Kidney epithelial cell (primary cell): ENCODE measurements at places on chromosomes 3 and 15. TPM values are rescaled to one million over a fixed set of nuclear protein-coding genes. Genes with fewer than 3 reads are reported as not detected.

Gene TTLL13
- total RNA-seq, result 0.41 TPM in 1 of 2 replicates, not detected in the other

- DNase-seq, result no peak
Observed at GRCh38 chr3:89260721-89261120, 153.3 kb downstream of the EPHA3 start.

- DNase-seq, result peak; percentile 34
Observed at GRCh38 chr3:53842436-53843194, 3.6 kb downstream of the CHDH start.

- DNase-seq, result no peak
Observed at GRCh38 chr15:33045066-33045810, 149.3 kb downstream of the FMN1 start.

Gene GHRL
- total RNA-seq, result not detected in 2 replicates

Gene STAC
- total RNA-seq, result 15.3 and 17.5 TPM in 2 replicates

- DNase-seq, result no peak
Observed at GRCh38 chr3:153396581-153396980, 234.6 kb downstream of the RAP2B start.

DNA sequence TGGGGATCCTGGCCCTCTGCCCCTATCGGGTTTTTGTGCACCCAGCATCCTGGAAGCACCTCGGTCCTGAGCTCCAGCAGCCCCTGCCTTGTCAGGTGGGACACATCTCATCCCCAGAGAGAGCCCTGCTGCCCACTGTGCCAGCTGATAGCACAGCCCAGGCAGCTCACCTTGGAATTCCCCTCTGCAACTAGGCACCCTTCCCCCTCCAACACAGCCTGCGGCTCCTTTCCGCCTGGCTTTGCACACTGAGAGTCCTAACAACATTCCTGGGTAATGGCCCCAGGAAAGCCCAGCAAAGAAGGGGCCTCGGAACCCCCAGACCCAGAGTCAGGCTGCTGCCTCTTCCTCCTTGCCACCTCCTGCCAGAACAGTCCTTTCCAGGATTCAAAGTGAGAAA, 5.9 kb downstream of the HCN4 start:
- DNase-seq, result no peak

- DNase-seq, result no peak
Observed at GRCh38 chr3:83913381-83913780, 1045.4 kb upstream of the CADM2 start.

DNA sequence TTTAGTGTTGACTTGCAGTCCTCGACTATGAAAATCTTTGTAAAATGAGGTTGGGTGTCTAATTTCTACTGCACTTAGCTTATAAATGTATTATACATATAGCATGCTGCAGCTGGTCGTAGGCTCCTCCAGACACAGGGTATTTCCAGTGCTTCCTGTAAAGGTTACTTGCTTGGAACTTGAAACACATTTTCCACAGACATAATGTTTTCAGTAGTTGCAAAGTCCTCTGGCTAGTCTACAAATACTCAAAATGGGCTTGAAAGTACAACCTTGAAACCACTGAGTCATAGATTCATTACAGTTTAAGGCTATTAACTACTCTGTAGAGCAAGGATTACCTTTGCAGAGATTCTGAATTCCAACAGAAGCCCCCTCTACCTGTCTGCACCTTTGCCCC, 464.1 kb downstream of the RAP2B start:
- no peak for DNase-seq

DNA sequence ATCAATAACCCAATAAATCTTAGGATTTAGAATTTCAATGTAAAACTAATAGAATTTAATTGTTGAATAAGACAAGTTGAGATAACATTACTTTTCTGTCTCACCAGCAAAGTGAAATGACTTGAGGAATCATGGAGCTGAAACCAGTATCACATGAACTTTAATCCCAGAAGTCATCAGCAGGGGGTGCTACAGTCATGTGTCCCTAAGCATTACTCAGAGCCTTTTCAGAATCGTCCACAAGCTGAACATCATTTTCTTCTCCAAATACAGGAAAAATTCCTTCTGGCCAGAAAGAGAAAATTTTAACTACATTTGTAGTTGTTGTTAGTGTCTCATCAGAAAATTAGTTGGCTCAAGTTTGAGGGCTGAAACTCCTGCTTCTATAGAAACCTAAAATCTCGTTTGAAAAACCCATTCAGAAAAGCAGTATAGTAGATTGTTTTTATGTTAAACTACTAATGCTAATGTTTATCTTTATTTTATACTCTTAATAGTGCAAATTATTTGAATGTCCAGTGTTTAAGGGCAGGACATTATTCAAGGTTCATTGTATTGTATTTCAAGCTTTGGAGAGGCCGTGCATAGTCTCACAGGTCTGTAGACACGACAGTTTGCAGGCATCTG, 384.1 kb downstream of the PLOD2 start:
- peak; percentile 16 for DNase-seq

DNA sequence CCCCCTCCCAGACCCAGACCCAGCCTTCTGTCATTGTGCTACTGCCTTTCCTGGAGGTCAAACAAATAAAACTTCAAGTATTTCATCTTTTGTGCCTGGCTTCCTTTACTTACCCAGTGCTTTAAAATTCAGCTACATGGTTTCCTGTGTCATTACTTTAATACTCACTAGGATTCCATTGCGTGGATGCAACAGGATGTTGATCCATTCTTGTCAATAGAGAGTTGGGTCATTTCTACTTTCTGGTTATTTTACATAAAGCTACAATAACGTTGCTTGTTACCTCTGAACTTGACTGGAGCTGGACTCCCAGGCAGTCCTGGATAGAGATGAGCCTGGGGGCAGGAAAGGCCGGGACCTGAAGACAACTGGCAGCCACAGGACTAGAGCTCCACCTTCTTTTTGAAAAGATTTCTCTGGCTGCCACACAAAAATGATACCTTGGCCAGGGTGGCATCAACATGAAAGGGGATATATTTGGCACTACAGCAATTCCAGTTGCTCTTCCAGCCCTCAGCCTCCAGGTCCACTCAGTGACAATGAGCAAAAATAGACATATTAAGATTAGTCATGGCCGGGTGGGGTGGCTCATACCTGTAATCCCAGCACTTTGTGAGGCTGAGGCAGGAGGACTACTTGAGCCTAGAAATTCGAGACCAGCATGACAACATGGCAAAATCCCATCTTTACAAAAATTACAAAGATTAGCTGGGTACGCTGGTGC, 23.3 kb upstream of the HEG1 start:
- no peak for DNase-seq

DNA sequence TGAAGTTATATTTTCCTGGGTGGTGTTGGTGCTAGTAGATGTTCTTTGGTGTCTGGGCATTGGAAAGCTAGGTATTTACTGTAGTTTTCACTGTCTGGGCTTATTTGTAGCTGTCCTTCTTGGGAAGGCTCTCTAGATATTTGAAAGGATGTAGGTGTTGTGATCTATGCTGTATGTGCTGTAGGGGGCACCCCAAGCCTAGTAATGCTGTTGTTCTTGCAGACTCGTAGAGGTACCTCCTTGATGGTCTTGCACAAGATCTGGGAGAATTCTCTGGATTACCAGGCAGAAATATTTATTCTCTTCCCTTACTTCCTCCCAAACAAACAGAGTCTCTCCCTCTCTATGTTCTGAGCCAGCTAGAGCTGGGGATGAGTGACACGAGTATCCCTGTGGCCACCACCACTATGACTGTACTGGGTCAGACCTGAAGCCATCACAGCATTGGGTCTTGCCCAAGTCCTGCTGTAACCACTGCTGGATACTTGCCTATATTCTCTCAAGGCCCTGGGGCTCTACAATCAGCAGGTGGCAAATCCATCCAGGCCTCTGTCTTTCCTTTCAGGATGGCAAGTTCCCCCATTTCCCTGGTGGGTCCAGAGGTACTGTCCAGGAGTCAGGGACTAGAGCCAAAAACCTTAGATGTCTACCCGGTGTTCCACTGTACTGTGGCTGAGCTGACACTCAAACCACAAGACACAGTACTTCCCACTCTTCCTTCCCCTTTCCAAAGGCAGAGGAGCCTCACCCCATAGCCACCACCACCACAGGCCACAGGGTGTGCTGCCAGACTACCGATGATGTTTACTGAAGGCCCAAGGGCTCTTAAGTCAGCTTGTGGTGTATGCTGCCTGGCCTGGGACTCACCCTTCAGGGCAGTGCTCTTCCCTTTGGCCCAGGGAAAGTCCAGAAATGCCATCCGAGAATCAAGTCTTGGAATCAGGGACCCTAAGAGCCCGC, 195.2 kb upstream of the DPPA4 start:
- DNase-seq, result no peak

Gene CHRD
- total RNA-seq, result under 0.01 and 1.0 TPM in 2 replicates

Gene CCR9
- total RNA-seq, result not detected in 2 replicates

GRCh38 chr15:68314563-68314962, 37.0 kb downstream of the FEM1B start:
- DNase-seq, result no peak

GRCh38 chr15:38414357-38414756, 39.6 kb upstream of the FAM98B start:
- no peak for DNase-seq

DNA sequence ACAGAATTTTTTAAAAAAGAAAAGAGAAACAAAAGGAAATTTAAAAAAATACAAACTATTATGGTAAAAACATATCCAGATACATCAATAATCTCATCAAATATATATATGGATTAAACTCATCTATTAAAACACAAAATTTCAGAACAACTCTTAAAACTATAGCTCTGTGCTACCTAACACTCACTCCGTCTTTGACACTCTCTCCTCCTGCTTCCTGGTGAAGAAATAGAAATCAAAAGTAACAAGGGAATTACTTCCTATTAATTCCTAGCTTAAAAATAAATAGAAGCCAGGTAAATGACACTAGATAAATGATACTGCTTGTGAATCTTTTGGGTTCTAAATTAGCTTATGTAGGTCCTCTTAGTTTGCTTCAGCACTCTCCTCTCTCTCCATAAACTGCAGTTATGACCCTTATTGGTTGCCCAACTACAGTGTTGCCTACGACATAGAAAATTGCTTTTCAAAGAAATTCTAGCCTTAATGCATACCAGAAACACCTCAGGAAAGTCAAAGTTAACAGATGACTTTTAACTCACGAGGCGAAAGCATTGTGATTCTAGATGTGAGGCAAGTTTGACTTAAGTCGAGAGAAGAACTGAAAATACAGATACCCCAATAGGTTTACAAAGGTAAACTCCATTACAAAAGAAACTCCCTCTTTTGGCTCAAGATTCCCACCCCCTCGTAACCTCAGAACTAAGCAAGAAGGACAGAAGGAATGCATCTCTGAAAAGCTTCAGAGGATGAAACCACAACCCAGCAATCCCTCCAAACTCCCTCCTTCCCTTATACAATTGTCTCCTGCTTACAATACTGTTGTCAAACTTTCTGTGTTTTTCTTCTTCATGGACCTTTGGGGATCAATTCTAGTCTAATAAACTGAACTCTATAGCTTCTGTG, 394.7 kb downstream of the FGF12 start:
- DNase-seq, result no peak

GRCh38 chr3:139538733-139539132, 809 bp downstream of the RBP1 start:
- DNase-seq, result no peak

DNA sequence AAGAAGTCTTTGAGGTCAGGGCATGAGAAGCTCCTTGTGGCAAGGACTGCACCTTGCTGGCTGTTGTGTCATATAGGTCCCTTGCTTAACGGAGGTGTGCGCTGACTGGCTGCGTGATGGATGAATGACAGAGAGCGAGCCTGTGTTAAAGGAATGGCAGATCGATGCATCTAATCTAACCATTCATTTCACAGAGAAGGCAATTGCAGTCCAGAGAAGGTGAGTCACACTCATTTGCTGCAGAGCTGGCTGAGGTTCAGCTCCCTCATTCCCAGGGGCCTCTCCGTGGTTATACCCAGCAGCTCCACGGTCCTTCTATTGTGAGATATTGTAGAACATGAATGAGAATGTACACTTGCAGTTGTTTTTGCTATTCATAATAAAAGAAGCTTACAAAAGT, 289.3 kb downstream of the EPHB1 start:
- DNase-seq, result no peak

- no peak for DNase-seq
Observed at GRCh38 chr3:162555761-162556160, 1059.2 kb downstream of the OTOL1 start.

DNA sequence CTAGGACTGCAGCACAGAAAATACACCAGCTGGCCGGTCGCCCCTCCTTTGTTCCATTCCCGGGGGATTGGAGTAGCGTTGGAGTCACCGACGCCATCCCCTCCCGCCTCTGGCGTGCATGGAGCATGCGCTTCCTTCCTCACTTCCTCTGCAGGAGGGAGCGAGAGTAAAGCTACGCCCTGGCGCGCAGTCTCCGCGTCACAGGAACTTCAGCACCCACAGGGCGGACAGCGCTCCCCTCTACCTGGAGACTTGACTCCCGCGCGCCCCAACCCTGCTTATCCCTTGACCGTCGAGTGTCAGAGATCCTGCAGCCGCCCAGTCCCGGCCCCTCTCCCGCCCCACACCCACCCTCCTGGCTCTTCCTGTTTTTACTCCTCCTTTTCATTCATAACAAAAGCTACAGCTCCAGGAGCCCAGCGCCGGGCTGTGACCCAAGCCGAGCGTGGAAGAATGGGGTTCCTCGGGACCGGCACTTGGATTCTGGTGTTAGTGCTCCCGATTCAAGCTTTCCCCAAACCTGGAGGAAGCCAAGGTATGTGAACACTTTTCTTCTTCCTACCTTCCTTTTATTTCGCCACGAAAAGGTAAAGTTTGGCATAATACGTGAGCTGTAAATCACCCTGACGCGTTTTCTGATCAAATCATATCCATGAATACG, at the start of gene SCG3:
SCG3 (plus strand) TSS at position 201 of the 661 bp plus-strand sequence; CDS start at position 454, 253 bp downstream.
- DNase-seq, result peak; percentile 28

Gene ZPLD1
- 0.08 and 0.41 TPM in 2 replicates for total RNA-seq
